ENCODE measurements at places on chromosomes 4 and X.

GRCh38 chrX:7215842-7216241 is 67.9 kb upstream of the PUDP start:
- no peak for DNase-seq

- DNase-seq: no peak
These were observed 64.7 kb downstream of the NDNF start for GRCh38 chr4:121007660-121008059.

- DNase-seq: no peak
These were observed 104.0 kb upstream of the SHOX start for GRCh38 chrX:526295-527224.

DNA sequence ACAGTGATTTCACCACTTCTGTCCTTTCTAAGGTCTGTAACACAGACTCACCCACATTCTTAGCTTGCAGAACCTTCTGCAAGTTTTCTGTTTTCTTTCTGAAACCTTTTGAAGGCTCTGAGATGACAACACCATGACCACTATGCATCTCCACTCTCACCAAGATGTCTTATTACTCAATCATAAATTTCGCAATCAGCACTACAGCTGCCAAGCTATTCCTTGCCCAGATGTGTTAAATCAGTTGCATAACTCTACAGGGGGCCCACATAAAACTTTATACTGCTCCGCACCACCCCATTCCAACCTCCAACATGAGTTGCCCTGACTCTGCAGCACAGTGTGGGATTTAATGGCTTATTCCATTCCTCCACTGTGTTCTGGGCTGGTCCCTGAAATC is 229.9 kb downstream of the COL25A1 start:
- DNase-seq: no peak

DNA sequence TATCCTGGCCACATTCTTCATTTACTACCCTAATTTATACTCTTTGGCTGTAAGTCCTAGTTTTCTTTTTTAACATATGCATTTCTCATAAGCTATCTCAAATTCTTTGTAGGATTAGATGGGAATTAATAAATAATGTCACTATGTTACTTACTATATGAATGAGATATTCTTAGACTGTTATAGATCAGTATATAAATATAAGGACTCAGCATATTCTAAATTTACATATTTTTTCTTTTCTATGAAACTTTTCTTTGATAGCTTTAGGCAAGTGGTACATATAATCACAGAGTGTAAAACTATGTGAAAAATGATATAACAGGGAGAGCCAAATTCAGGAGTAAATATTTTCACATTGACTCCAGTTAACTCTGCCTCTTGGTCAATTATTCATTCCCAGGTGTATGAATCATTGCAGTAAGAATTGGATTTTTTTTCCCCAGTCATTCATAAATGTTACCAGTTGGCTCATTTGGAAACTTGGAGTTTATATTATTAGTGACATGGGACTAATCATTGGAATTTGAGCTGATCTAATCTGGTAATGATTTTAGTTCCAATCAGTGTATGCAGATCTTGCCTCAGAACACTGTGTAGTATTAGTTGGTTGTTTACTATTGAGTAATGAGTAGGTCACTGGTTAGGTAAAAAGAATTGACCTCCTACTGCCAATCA is 25.3 kb downstream of the FHIP1A start:
- DNase-seq: no peak

GRCh38 chrX:44873415-44874276 is 658 bp downstream of the KDM6A start:
- DNase-seq: peak; percentile 43

- no peak for DNase-seq
These were observed 105.0 kb downstream of the TGIF2LX start for GRCh38 chrX:90026730-90027129.

DNA sequence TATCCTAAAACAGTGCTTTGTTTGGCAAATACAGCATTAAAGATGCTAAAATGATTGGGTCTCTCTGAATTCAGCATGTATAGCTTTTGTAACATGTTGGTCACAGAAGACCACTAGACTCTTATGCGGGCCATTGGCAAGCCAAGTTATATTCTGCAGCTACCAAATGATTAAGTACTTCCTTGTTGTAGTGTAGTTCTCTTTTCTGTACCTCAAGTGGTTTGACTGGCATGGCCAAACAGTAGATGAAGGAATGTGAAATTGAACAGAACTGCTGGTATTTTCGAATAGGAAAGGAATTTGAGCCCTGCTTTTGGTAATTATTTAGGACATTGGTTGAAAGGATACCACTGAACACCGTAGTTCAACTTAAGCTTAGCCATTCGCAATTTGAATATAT is 193.9 kb upstream of the GPC4 start:
- no peak for DNase-seq

DNA sequence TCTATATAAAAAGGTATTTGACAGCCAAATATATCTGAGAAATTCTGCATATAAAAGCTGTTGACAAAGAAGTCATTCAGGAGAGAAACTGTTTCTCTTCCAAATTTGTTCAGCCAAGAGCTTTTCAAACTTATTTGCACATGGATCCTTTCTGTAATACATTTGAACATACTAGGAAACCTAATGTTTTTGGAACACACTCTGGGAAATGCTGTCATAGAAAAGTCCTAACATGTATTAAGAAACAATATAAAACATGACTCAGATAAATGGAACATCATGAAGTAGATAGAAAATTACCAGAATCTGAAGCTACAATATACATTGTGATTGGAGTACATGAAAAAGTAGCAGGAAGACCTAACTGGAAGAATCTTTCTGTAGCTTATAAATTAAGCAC is 781.5 kb upstream of the EPHA5 start:
- no peak for DNase-seq

DNA sequence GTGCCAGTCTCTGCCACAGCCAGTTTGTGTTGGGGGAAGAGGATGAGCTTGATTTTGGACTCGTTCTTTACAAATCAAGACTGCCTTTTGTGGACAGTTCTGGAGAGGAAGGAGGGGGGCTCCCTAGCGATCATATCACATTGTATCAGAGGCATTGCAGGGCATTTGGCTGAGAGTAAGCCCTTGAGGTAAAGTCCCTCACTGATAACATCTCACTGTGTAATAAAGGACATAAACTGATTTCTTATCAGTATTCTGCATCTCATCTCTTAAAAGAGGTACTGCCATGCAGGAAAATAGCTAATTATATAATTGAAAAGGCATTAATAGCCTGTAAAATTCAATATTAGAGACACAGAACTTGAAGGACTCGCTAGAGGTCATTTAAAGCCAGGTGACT is 6.1 kb upstream of the IGFBP7 start:
- no peak for DNase-seq

- no peak for DNase-seq
These were observed 58.2 kb upstream of the MXD4 start for GRCh38 chr4:2320152-2320551.

- peak; percentile 13 for DNase-seq
These were observed 43.2 kb downstream of the QDPR start for GRCh38 chr4:17468619-17469221.

DNA sequence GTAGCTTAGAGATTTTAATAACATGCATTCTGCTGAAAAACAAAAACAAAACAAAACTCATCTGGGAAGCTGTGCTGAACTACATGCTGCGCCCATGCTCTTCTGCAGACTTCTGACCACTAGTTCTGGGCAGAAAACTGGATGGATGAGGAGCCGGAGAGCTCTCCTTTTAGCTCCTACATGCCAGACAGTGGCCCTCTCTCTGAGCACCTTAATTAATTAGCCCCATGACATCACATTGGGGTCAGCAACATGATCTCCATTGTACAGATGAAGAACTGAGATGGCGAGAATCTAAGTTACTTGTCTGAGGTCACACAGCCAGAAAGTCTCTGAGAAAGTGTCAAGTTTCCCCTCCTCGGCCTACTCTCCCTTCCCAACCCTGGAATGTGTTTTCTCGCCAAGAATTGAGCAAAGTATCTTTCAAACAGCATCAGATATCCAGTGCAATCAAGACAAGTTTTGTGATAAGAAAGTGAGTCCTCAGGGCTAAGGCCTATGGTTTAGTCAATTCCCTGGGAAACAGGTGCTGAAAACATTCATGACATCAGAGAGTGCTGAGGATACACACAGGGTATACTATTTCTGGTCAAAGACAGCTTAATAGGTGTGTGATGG is 21.6 kb downstream of the SCD5 start:
- no peak for DNase-seq

DNA sequence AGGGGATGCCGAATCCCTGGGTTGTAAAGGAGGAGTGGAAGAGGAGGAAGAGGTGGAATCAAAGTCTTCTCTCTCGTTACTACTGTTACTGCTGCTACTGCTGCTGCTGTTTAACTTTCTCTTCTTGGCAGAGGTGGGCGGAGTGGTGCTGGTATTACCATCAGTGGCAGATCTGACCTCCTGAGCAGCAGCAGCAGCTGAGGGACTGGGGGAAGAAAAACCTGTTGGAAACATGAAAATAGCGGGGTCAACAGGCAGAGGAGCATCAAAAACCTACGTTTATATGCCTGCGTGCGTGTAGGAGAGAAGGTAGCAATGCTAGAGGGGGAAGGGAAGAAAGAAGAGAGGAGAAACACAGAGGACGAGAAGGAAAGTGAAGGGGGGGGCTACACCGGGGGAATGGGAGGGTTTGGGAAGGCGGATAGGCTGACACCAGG is 339 bp downstream of the CUL4B start:
- peak; percentile 57 for DNase-seq

DNA sequence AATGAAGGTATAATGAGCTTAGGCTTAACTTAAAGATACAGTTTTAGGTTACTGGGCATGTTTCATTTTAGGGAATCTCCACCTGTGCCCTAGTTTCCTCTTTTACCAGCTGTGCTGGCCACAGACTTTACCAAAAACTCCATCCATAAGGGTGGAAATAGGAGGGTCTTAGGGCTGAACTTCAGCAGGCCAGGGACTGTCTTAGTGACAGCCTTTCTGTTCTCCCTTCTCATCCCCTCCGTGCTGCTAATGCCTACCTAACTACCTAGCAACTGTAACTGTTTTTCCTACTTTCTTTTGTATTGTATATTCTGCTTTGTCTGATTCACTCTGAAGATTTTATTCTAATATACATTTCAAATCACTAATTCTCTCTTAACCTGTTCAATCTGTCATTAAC is 1375.3 kb downstream of the PCDH18 start:
- DNase-seq: no peak

GRCh38 chrX:39261446-39262147 is 460.3 kb downstream of the MID1IP1 start:
- peak; percentile 53 for DNase-seq

GRCh38 chr4:121712001-121712651 is 15.3 kb upstream of the ANXA5 start:
- no peak for DNase-seq

- DNase-seq: no peak
These were observed 91.1 kb downstream of the RBM46 start for GRCh38 chr4:154872198-154872597.

- peak; percentile 23 for DNase-seq
These were observed 852 bp upstream of the WDR44 start for GRCh38 chrX:118345045-118345463.

DNA sequence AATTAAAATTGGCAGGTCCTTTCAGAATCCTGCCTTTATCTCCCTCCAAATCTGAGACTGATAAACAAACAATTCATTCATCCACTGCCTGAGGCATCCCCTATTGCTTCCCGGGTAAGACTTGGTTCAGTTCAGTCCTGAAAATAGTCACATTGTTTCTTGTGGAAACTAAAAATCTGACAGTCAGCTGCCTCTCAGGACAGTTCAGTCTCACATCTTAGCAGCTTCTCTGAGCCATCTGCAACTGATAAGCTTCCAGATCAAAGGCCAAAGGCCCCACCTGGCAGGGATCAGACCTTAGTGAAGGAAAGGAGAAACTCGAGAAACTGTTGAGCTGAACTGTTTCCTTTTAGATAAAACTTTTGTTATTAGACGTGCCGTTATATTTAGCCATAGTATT is 264.5 kb downstream of the IL15 start:
- no peak for DNase-seq

DNA sequence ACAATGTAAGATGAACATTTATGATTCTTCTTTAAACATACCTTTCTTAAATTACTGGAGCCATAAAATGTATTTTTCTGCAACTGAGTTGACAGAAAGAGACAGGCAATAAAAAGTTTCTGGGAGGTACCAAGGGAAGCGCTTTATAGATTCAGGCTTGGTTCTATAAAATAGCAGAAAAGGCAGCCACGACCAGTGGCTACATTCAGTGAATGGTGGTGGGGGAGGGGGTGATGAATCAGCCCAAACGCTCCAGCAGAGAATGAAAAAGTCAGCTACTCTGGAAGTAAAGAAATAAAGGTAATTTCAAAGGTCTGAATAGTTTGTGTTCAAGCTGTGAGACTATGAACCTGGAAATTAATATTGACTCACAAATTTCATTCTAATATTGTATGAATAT is 456.1 kb downstream of the KCTD8 start:
- peak; percentile 32 for DNase-seq

DNA sequence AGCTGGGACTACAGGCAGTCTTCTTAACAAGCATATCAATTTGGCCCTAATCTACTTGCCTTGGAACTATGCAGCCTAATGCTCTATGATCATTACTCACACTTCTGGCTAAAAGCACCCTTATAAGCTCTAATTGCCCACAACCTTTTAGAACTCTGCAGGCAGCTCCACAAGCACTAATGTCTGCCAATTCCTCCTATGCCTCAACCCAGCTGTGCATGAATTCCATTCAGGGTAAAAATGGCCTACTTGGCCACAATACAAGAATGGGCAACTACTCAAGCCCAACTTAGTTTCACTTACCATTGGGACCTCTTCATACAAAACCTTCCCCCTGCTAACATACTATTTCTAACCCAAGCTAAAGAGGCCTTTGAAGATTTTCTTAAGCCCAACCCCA is 51.7 kb downstream of the ZNF718 start:
- no peak for DNase-seq

- no peak for DNase-seq
These were observed 45.5 kb downstream of the AFAP1 start for GRCh38 chr4:7894098-7894676.

DNA sequence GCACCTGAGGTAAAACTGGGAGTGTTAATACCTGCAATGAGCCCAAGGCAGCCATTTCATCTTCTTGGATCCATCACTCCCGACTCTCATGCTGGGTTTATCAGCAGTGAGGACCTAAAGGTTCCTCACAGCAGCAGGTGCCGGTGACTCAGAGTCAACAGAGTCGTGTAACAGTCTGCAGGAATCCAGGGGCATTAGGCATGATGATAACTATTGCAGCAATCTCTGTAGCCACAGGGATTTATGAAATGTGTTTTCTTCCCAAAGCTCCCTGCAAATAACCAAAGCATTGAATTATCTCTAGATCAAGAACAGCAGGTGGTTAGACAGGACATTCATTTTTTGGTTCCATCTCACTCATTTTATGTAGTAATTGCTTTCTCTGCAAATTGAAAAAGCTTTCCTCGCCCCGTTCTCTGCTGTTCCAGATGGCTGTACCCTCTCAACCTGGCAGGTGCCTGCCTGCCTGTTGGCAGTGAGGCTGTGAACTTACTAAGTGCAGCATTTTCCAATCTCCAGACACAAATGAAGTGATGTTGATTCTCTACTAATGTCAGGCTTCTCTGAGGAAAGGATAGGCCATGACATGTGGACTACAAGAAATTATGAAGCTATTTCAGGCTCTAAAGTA is 48.1 kb upstream of the TSPAN7 start:
- no peak for DNase-seq

- DNase-seq: peak; percentile 9
These were observed 56.3 kb downstream of the ZAR1 start for GRCh38 chr4:48546336-48546735.

GRCh38 chr4:81030061-81030980 is at the start of gene BMP3:
Gene BMP3, plus strand, starts transcription at chr4:81030708. Its CDS starts 577 bp downstream, at chr4:81031285.
- DNase-seq: peak; percentile 70
